ENCODE measurements at places on chromosomes 4 and X.

DNA sequence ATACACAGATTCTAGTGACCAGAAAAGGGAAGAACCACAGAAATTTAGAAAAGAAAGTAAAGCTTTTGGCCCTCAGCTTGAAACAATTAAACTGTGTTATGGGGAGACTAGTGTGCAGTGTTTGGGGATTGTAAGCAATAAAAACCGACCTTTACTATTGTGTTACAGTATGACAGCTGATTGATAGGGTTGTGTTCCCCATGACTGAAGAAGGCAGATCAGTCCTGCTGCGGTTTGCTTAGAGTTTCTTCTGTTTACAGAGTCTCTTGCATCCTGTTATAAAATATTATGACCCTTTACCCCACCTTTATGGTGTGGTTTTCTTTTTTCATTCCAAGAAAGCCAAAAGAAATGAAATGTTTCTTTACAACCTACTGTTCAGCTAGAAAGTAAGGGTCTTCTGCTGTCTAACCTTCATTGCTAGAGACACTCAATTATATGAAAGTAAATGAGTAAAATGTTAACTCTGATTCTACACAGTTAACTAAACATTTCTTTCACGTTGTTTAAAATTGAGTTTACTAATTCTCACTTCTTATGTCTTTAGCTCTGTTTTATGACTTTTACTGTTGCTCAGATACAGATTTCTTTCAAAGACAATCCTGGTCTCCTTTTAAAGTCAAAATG is 18.1 kb downstream of the CHIC1 start:
- DNase-seq, result no peak

- DNase-seq, result no peak
These were observed 232.1 kb upstream of the F9 start for GRCh38 chrX:139298437-139298836.

GRCh38 chrX:67353651-67354370 is 190.0 kb upstream of the AR start:
- DNase-seq, result no peak

DNA sequence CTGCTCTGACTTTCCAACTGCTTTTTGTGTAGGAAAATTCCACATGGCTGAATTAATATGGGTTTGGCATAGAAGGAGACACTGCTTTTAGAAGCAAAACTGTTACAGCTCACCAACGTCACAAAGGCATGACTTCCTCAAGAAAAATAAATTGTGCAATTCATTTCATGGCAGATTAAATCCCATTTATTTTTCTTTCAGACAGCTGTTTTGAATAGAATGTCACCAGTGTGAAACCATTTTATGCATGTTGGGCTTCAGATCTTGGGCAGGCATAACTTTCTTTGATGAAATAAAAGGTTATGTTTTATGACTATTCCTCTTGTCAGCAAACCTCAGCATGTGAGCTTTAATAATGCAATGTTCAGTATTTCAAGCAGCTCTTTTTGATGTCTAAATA is 542.8 kb downstream of the GALNTL6 start:
- DNase-seq, result no peak

DNA sequence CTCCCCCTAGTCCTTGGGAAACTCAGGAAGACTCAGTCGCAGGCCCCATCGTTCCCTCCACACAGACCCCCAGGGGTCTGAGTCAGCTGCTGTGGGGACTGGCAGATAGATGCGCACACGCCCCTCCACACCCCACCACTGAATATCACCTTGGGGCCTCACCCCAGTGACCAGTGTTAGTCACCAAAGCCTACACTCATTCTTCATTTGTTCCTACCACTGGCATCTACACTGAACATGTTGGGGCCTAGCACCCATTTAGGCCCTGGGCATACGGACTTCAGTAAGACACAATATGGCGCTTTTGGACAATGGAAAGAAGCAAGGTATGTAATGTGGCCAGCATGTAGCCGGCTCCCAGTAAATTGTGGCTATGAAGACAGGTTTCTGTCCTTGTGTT is 154.1 kb upstream of the PJA1 start:
- no peak for DNase-seq

DNA sequence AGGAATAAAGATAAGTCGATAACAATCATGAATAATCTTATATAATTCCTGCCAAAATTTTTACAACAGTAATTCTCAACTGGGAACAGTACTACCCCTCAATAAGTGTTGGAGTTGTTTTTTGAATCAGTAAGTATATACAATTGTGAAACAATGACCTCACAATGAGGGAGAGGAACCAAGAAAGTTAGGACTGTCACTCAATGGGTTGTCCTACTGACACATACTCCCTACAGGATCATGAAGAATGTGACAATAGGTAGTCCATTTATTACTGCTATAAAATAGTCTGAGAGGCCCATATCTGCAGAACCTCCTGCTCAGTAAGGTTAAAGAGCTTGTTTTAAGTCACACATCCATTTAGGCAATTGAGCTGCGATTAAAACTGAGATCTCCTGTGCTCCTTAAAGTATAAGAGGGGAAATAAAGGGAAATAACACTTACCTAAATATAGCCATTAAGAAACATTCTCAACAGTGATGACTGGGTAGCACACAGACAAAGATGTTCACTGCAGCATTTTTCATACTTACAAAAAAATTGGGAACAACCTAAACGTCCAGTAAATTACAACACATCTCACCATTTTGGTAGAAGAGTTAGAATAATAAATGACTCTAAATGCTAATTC is 26.2 kb downstream of the FBXW7 start:
- DNase-seq, result no peak

DNA sequence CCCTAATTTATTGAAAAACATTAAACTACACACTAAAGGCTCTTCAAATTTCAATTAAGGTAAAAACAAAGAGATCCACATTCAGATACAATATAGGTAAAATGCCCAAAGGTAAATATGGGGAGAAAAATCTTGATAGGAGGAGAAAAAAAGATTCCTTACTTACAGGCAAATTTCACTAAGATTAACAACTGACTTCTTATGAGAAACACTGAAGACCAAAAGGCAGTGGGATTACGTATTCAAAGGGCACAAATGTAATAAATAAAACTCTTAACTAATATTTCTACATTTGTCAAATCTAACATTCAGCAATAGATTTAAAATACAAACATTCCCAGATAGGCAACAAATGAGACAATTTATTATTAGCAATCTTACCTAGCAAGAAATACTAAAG is 829.3 kb downstream of the SH3BGRL start:
- no peak for DNase-seq

GRCh38 chr4:174753021-174753420 is 76.0 kb downstream of the GLRA3 start:
- no peak for DNase-seq

DNA sequence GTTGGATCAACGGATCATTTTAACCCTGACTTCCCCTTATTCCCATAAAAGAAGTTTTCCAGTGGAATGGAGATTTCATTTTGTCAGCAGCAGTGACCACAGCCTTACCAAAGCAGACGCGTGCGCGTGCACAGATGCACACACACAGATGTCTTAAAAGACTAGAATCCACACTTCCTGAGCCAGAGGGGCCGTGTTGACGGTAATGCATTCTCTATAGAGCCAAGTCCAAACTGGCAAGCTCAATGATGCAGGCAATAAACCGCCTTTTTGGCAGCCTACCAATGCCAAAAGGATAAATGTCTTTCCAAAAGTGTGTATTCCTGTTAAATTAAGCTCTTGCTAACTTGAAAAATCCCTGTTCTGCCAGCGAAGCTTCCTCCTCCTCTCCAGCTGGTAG is 18.8 kb upstream of the CLDN34 start:
- no peak for DNase-seq

DNA sequence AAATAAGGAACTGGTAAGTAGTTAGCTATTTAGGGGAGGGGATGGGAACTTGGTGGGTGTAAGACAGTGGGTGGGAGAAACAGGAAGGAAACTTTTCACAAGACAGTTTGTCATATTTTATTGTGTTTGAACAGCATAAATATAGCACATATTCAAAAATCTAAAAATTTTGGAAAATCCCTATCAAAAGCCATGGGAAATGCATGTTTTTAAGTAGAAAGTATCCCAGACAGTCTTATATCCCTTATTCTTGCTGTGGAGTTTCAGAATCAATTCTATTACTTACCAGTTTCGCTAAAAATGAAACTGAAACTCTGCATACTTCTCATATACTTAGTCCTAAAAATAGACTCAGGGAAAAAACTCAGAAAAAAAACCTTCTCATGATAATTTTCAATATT is 22.3 kb upstream of the RASGEF1B start:
- DNase-seq, result no peak

DNA sequence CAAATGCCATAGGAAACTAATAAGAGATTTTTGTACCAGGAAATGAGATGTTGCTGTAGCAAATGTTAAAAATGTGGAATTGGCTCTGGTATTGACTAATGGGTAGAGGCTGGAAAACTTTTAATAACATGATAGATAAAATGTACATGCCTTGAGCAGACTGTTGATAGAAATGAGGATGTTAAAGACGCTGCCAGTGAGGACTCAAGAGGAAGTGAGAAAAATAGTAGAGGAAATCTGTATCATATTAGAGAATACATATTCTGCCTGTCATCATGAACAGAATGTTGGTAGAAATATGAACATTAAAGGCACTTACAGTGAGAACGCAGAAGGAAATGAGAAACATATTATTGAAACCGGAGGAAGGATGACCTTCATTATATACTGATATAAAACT is 577.2 kb upstream of the HTR2C start:
- DNase-seq, result no peak

- DNase-seq, result no peak
These were observed 56.6 kb downstream of the AMELX start for GRCh38 chrX:11349661-11350337.

GRCh38 chrX:13821738-13822137 is 4.8 kb upstream of the GPM6B start:
- no peak for DNase-seq

All from CD8-positive, alpha-beta memory T cell (primary cell).